ENCODE measurements at places on chromosomes 5 and 9.

DNA sequence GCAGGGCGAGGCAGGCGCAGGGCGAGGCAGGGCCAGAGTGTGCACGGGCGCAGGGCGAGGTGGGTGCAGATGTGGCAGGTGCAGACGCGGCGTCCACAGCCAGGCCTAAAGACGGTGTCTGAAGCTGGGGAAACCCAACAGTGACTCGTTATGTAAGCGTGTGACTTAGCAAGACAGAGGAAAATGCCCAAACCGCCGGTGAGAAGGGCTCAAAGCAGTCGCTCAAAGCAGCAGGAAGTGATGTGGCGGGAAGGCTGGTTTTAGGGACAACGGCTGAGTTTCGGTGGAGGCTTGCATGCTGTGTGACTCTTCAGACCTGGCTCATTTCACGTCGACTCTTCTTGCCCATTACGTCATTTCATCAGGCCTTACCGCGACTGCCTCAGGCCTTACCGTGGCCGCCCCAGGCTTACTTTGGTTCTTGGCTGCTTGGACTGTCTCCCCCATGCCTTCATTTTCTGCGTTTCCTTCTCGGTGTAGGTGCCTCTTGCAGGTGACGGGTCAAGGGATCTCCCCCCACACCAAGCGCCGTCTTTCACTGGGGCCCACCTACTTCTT is 50.5 kb upstream of the EXOC3 start:
- peak; percentile 64 for DNase-seq

- no peak for DNase-seq
These were observed 26.4 kb upstream of the FKTN start for GRCh38 chr9:105531530-105531929.

GRCh38 chr9:113875459-113876150 is 504 bp upstream of the ZNF618 start:
- DNase-seq = no peak

DNA sequence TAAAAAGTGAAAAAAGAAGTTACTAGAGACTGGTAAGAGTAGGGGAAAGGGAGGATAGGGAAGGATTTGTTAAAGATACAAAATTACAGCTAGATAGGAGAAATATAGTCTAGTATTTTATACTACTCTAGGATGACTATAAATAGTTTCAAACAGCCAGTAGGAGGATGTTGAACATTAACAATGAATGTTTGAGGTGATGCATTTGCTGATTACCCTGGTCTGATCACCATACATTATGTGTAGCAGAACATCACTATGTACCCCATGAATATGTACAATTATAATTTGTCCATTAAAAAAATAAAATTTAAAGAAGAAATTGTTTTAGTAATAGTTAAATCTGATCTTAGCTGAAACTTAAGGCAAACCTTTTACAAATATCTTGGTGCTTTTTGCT is 302.6 kb downstream of the ARHGAP26 start:
- DNase-seq = no peak

DNA sequence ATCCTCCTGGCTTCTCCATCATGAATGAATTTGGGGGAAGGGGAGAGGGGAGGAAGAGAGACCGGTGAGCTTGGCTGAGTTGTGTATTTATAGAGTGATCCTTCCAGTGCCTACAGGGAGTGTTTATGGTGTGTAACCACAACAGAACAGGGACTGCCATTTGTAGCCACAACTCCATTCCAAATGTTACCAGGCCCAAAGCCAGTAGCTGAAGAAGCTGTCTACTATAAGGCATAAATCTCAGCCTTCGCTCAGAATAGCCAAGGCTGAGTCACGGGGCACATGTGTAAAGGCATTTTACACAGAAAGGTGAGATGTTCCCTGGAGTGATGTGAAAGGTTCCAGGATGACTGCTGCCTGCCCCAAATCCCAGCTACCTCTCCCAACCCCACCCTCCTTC is 2.5 kb downstream of the TMEM252 start:
- DNase-seq = no peak

DNA sequence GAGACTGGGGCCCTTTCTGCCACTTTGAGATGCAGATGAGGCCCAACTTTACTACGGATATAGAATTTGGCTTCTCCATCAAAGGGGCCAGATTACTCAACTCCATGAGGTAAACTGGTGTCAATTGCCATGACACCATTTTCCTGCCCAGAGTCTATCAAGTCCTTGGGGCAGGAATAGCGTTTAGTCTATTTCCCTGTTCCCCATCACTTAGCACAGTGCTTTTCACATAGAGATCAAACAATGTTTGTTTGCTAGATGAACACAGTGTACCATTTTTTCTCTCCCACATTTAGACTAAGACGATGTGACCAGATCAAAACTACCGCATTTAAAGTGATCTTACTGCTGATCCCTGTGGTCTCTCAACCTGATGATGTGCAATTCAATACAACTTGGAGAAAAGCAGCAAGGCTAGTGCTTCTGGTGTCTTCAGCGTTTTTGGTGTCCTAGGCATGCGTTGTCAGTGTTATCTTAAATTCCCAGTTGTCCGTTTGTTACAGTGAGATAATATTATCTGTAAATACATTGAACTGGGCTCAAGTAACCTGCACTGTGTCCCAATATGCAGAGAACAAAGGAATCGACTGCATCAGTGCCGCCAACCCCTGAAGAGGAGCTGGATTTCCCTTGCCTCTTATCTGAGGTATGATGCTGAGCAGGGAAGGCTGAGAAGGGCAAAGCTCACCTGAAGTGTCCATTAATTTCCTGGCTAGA is 446.2 kb downstream of the PLK2 start:
- no peak for DNase-seq

DNA sequence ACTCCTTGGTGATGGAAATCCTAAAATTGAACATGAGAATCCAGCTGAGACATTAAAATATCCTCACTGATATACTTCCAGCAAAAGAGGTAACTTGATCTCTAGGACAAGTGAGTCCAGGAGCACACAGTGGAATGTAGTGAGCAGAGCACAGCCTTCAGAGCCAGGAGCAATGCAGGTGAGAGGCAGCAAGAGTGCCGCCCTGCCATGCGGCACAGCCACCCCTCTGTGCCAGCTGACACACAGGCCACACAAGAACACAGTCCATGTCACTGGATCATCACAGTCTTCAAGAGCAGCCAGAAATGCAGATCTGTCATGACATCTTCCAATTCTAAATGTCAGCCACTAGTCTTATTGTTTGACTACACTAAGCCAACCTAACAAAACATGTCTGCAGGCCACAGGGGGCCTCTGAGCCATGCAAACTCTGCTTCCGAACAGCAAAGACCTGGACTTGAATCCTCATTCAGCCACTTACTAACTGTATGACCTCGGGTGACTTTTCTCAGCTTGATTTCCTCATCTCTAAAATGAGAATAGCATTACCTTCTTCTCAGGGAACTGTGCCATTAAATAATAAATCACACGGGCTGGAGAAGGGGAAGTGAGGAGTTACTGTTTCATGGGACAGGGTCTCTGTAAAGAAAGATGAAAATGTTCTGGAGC is 47.0 kb downstream of the CCDC125 start:
- no peak for DNase-seq

DNA sequence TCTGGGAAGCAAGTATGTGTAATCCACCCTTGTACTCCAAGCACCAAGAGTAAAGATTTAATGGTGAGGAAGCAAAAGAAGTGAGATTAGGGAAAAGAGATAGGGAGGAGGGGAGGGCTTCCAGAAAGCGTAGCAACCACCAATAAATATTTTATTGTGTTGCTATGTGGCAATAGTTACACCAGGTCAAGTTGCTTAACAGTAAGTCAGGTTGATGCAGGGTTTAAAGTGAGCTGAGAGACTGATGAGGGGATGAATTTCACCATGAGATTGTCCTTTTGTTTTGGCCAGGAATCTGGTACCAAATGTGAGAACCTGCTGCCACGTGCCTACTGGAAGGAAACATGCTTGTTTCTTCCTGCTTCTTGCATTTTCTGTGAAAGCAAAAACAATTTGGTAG is 62.7 kb downstream of the PCSK5 start:
- DNase-seq = no peak

GRCh38 chr5:68730220-68730978 is 363.4 kb upstream of the SLC30A5 start:
- no peak for DNase-seq

- no peak for DNase-seq
These were observed 146.0 kb downstream of the LIFR start for GRCh38 chr5:38410304-38410990.

DNA sequence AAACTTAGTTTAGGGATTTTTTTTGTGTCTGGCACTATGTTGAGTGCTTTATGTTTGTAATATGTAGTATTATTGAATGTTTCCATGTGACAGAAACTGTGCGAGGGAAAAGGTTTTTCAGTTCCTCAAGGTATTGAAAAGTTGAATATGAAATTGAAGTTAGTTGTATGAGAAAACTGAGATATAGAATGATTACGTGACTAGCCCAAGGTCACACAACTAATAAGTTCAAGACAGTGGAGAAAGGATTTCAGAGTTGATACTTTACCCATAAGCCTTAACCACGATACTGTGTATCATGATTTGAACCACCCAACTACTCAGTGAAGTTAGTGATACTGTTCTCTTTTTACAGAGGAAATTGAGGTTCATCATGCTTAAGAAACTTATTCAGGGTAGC is 5.7 kb downstream of the NIPBL start:
- DNase-seq = no peak

- no peak for DNase-seq
These were observed 163.2 kb upstream of the KLF9 start for GRCh38 chr9:70577671-70578070.

DNA sequence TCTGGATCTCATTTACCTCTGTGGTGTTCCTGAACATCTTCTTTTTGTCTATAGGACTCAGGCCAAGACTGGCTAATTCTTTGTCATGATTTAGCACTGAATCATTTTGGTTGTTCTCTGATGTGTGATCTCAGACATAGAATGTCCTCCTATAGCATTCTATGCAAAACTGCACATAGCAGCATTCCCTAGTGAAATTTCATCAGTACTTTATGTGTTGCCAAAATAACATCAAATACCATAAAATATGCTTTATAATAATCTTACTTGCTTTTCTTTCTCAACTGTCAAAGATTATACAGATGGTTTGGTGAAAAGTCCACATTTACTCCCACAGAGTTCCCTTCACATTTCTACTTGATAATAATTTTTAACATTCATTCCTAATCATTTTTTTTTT is 115.7 kb upstream of the MPDZ start:
- no peak for DNase-seq

DNA sequence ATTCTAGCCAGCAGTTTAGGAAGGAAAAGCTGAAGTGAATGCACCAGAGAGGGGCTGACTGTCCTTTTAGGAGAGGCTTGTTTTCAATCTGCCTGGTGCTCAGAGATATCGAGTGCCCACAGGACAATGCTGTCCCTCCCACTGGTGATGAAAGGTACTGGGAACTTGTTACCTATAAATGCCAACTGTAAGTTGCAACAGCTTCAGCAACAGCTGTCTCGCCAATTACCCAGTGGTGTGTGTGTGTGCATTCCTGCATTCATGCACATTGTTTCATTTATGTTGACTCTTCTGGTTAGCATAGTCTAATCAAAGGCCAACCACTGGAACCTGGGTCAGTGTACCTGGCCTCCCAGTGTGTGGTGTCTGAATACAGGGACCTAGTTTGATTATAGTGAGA is 161.1 kb downstream of the CSNK1G3 start:
- no peak for DNase-seq

DNA sequence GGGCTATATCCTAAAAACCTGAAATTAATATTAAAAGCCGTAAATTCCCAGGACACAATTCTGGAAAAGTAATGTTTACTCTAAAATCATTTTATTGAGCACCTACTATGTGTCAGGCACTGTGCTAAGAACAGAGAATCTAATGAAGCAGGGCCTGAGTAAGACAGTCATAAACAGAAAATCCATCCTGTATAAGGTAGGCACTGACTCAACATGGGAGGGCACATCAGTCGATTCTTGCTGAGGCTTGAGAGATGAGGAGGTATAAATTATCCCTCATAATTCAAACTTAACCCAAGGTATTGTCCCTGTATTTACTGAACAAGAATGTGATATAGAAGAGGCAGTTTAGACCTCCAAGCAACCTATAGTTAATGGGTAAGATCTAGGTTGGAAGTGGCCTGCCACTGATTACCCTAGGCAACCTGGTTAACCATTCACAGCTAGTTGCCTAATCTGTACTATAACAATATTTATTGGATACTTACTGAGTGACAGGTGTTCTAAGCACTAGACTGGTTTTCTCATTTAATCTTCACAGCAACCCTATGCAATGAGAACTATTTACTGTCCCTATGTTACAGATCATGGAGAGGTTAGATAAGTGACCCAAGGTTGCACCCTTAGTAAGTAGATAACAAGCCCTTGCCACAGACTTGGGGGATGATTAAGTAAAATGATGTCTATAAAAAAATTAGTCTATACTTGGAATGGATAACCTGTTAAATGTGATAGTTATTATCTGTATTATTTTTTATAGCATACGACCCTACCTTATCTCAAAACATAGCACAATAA is 317.7 kb downstream of the PDE4D start:
- DNase-seq = no peak

DNA sequence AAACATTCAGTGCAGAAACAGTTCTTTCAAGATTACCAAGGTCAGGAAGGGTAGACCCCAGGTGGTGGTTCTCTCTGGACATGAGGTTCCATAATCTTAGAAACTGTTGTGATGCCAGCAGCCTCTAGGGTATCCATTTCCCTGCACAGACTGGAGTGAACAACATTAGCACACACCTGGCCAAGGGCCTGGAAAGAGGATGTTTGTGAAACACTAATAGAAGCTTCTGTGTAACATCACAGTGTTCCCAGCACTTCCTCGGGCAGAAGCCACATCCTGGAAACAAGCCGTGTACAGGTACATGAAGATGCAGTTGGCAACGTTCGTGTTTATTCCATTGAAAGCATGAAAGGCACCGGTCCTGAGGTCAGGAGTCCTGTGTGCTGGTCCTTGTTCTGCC is 598.2 kb upstream of the KLF4 start:
- DNase-seq = no peak

- DNase-seq = no peak
These were observed at the start of gene SLC24A2 for GRCh38 chr9:19788614-19789271. Gene SLC24A2 (minus strand): TSS chr9:19789037.

- no peak for DNase-seq
These were observed 283.9 kb upstream of the RFX3 start for GRCh38 chr9:3809724-3810123.

DNA sequence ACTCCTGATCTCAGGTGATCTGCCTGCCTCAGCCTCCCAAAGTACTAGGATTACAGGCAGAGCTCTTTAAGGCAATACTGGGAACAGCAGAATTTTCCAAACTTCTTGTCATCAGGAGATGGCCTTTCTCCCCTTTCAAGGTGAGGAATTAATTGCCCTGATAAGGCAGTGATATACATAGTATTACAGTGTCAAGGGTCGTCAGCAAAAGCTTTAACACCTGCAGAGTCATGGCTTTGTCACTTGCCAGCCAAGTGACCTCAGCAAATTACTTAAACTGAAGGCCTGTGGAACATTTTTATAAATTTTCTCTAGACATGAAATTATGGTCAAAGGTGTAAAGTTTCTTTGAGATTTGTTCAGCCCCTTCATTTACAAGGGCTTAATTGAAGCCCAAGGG is 59.5 kb downstream of the FBXO38 start:
- no peak for DNase-seq

DNA sequence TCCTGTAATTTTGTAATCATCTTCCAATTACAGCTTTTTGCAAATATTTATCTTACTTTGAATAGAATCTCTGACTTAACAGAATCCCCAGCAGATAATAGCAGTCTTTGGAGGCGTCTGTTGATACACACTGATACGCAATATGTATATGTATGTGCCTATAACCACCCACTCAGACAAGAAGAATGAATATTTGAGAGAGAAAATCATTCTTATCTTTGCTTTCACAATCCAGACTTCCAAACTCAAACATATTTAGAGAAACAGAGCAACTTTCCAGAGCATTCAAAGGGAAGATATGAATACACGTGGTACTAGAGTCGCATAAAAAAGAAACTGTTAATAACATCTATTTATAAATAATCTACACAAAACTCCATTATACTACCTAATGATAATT is 6.1 kb downstream of the RORB start:
- DNase-seq = no peak

Measured in type B pancreatic cell (in vitro differentiated cells).